Stimulated activated CD8-positive, alpha-beta memory T cell treated with anti-CD3 and anti-CD28 coated beads, Interleukin-15, amount 100 ng/mL, for 4 hours (primary cell): ENCODE measurements at places on chromosomes 2 and 18.
A peak's percentile ranks its signal among the peaks of the same experiment; 100 is the strongest.

GRCh38 chr18:23573626-23574431 lies 12.5 kb downstream of the NPC1 start:
- no peak for DNase-seq

DNA sequence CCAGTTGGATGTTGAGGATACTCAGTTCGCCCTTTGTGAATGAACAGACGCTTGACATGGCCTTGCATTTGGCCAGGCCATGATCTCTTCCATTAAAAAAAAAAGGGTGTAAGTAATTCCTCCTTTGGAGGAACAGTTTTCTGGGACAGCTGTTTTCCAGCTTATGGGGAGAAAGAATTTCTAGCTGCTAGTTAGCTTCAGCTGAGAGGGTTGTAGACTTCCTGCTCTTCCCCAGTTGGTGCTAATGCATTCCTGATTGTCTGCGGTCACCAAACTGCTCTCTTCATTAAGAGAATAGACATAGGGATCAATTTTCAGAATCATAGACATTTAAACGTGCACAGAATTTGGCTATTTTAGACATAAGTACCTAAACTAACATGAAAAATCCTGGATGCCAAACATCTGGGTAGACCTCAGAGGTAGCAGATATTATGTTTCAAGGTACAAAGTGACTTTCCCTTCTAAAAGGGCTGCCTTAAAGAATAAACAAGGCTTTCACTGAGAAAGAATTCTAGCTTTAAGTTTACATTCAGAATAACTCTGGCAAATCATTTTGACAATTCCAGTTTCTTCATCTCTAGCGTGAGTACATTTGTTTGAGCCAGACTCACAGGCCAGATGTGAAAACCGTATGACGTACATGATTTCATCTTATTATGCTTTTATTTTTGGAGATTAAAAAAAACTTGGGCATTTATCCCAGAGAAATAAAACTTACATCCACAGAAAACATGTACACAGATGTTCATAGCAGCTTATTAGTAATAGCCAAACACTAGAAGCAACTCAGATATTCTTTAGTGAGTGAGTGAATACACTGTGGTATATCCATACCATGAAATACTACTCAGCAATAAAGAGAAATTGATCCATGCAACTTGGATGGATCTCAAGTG lies 71.2 kb downstream of the MAIP1 start:
- no peak for DNase-seq

GRCh38 chr2:134181219-134181618 lies 72.7 kb upstream of the MGAT5 start:
- DNase-seq = peak; percentile 6

GRCh38 chr2:125169764-125170146 lies 1144.7 kb downstream of the CNTNAP5 start:
- no peak for DNase-seq
